T-cell (primary cell): ENCODE measurements at places on chromosomes 5 and 9.

- H3K4me1 ChIP-seq = no peaks in the 10 kb centered on the region
- H3K36me3 ChIP-seq = peaks cover 2% of the 10 kb centered on the region
- DNase-seq = no peak
- no peaks in the 10 kb centered on the region for H3K27me3 ChIP-seq
- H3K4me3 ChIP-seq = no peak overlapping the region
Measured at GRCh38 chr9:136679431-136679941, 7.8 kb downstream of the AGPAT2 start.

- no peak for DNase-seq
- H3K4me3 ChIP-seq = no peak overlapping the region
- H3K36me3 ChIP-seq = no peaks in the 10 kb centered on the region
- peak overlapping the region; percentile 79 for H3K27ac ChIP-seq
Measured at GRCh38 chr5:139635606-139636206, 12.4 kb upstream of the CXXC5 start.

DNA sequence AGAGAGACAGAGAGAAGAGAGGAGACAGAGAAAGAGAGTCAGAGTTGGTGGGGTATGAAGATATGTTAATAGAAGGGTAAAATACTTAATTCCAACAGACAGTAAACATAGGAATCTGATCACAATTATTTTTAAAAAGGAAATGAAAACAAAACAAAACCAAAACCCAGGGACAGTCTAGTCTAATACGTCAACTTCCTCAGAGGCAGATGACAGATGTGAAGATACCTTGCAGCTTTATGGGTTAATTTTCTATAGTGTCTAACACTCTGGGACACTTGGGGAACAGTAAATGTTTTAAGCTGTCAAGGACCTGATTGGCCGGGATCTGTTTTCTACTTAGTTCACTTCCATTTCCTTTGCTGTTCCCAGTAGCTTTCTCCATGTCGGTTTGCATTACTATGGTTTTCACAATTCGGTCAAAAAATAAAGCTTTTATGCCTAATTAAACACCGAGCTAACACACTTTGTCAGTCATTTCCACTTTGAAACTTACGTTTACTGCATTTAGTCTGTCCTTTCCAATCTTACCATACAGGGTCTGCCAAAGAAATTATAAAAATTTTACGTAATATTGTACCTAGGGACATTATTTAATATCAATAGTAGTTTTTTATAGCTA, 216.5 kb downstream of the MCTP1 start:
- H3K4me1 ChIP-seq = no peaks in the 10 kb centered on the region
- H3K27ac ChIP-seq = no peak overlapping the region
- no peak overlapping the region for H3K4me3 ChIP-seq
- no peaks in the 10 kb centered on the region for H3K36me3 ChIP-seq

DNA sequence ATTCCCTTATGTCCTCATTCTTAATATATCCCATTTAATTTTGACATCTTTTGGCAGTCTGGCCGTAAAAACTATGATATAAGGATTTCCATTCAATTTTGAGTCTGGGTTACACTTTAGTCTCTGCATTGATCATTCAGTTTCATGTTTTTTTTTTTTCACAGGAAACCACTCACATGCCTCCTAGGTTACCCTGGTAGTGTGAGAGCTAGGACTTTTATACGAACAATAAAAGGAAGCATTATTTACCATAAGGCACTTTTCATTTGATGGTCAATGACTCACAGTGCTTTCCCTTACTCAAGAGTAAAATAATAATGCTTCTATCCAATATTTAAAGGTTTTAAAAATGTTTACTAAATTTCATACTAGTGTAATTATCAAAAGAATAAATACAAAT, 16.4 kb upstream of the DMAC1 start:
- H3K4me1 ChIP-seq = no peaks in the 10 kb centered on the region
- no peaks in the 10 kb centered on the region for H3K36me3 ChIP-seq
- no peak overlapping the region for H3K4me3 ChIP-seq
- H3K27me3 ChIP-seq = no peaks in the 10 kb centered on the region
- H3K27ac ChIP-seq = no peak overlapping the region

GRCh38 chr9:97527626-97528528, 26.4 kb downstream of the TMOD1 start:
- H3K4me1 ChIP-seq = no peaks in the 10 kb centered on the region
- H3K27me3 ChIP-seq = no peaks in the 10 kb centered on the region
- H3K27ac ChIP-seq = no peak overlapping the region
- H3K36me3 ChIP-seq = no peaks in the 10 kb centered on the region
- no peak overlapping the region for H3K4me3 ChIP-seq

- DNase-seq = no peak
- H3K27ac ChIP-seq = no peak overlapping the region
- no peaks in the 10 kb centered on the region for H3K27me3 ChIP-seq
- H3K4me3 ChIP-seq = no peak overlapping the region
Measured at GRCh38 chr9:124855944-124856765, 2.9 kb downstream of the WDR38 start.

GRCh38 chr5:106380736-106381135, 1290.0 kb downstream of the EFNA5 start:
- no peak for DNase-seq
- no peaks in the 10 kb centered on the region for H3K27me3 ChIP-seq
- no peak overlapping the region for H3K4me3 ChIP-seq
- H3K27ac ChIP-seq = no peak overlapping the region

GRCh38 chr9:130421802-130422276, 22.9 kb upstream of the ASS1 start:
- H3K4me1 ChIP-seq = no peaks in the 10 kb centered on the region
- peaks cover 30% of the 10 kb centered on the region for H3K27me3 ChIP-seq
- no peak overlapping the region for H3K27ac ChIP-seq
- no peak for DNase-seq

GRCh38 chr5:60077292-60077691, 183.8 kb upstream of the PDE4D start:
- H3K27ac ChIP-seq = no peak overlapping the region
- H3K36me3 ChIP-seq = no peaks in the 10 kb centered on the region
- no peak for DNase-seq
- H3K4me3 ChIP-seq = no peak overlapping the region
